Fibroblast of mammary gland (primary cell): ENCODE measurements at places on chromosomes 1 and 21.
A peak's percentile ranks its signal among the peaks of the same experiment; 100 is the strongest.

DNA sequence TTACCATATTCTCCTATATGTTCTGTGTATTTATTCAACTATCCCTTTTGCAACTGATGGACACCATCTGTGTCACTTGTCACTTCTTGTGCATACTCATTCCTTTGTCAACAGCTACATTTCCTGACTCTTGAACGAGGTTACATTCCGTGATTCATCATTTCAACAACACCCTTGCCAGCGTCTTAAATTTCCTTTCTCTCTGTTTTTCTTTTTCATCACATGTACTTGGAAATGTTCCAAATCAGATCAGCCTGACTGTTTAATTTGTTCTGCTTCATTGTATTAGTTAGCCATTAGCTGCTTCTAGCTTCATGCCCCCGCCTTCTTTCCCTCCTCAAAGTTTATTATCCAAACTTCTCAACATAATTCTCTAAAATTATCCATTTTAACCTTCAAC is 173.0 kb downstream of the ADGRL4 start:
- DNase-seq: peak; percentile 93

DNA sequence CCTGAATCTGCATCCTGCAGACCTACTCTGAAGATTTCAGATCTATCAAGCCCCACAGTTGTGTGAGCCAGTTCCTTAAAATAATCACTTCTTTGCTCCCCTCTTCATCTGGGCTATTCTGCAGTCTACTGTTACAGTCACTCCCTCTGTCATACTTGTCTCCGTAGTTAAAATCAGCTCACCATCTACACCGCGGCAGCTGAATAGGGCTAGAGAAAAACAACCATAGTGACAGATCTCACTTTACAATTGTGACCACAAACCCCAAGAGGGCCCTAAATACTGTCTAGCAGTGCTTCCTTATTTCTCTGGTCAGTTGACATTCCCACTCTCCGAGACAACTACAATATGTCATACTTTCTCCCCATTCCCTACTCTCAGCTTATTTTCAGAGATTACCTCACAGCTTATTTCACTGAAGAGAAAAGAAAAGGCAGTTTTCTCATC is 12.9 kb downstream of the DESI2 start:
- peak; percentile 67 for DNase-seq

DNA sequence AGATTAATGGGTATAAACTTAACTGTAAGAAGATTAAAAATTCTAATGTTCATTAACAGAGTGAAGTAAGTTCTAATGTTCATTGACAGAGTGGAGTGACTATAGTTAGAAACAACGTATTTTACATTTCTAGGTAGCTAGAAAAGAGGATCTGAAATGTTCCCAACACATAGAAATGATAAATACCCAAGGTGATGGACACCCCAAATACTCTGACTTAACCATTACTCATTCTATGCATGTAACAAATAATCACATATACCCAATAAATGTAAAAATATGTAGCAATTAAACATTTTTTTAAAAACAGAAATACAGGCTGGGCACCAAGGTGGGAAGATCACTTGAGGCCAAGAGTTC is 62.1 kb downstream of the ABL2 start:
- no peak for DNase-seq

GRCh38 chr1:21633992-21634805 is 35.0 kb downstream of the RAP1GAP start:
- DNase-seq: no peak
